ENCODE measurements at places on chromosomes 1 and 21.

DNA sequence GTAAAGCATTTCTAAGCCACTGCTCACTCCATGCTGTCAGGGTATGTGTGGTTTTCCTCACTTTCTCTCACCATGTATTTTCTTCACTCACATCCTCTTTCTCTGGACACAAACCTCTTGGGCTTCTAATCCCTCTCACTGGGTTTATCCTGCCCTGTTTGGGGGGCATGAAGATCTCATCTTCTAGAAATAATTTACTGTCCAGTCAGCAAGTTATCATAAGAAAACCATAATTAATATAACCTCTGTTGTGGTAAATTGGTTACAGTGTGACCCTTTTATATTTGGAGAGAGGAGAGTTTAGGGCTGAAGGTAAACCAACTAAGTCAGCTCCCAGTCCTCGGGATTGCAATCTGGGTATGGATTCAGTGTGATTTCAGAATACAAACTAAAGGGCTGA is 213.8 kb upstream of the PROX1 start:
- no peak for DNase-seq

- DNase-seq, result no peak
These were observed 13.9 kb downstream of the IL6R start for GRCh38 chr1:154418923-154419619.

DNA sequence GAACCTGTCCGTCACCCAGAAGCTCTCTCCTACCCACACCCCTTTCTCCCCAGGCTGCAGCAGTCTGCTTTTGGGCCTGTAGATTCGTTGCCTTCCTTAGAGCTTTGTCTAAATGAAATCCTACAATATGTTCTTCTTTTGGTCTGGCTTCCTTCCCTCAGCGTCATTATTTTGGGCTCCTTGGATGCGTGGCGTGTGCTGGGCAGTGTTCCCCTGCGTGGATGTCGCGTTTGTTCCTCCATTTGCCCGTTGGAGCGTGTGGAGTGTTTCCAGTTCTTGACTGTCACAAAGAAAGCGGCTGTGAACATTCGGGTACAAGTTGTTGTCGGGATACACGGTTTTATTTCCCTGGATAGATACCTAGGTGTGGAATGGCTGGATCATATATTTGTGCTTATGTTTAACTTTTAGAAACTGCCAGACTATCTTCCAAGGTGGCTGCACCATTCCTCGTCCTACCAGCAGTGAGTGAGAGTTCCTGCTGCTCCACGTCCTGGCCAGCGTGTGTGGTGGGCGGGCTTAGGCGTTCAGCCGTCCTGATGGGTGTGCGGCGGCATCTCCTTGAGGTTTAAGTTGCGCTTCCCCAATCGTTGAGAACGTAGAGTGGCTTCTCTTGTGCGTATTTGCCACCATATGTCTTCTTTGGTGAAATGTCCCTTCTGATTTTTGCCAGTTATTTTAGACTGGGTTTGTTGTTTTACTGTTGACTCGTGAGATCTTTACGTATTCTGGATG is 31.7 kb downstream of the SKI start:
- DNase-seq, result no peak

DNA sequence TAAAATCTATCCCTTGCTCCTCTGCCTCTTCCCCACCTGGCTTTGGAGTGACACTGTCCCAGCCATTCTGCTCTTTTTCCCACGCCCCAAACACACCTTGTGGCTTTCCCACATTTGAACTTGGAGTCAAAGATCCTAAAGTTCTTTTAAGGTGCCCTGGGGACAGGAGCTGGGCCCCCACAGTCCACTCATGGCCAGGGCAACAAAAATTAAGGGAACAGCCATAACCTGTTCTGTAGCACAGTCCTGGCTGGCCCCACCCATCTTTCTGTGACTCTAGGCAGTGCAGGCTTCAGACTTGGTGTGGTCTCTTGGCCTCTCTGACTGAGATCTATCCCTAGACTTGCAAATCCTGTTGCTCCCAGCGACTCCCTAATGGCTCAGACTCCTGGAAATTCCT is 143.0 kb upstream of the MAGI3 start:
- DNase-seq, result no peak

DNA sequence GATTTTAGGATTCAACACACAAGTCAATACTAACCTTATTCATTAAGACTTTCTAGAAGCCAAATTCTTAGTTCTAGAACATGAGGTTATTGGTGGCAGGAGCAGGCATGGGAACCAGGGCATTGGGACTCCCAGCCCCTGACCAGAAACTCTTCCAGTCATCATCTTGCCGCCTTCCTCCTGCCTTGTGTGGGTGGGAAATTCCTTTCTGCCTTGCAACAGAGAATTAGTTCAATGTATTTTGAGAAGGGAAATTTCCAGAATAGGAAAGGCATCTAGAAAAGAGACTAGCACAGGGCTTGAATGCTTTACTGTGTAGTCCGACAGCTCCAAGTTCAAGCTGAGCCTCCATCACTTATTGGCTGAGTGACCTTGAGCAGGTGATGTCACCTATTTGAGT is 8.7 kb downstream of the GRHL3 start:
- DNase-seq, result no peak

DNA sequence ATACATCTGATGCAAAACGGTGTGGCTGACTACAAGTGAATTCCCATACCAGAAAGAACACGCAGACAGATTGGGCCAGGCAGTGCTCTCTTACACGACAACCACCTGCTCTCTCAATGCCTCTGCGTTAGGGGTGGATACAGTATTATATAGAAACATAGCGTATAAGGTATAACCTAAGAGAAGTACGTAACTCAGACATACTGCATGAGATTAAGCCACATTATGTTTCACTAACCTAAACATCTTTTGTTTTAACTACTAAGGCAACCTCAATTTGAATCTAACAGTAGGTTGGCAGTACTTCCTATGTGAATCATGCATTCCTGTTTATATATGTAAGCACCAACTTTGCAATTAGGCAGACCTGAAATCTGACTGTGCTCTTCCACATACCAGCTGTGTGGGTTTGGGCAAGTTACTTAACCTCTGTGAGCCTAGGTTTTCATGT is 58.1 kb upstream of the COA6 start:
- no peak for DNase-seq

DNA sequence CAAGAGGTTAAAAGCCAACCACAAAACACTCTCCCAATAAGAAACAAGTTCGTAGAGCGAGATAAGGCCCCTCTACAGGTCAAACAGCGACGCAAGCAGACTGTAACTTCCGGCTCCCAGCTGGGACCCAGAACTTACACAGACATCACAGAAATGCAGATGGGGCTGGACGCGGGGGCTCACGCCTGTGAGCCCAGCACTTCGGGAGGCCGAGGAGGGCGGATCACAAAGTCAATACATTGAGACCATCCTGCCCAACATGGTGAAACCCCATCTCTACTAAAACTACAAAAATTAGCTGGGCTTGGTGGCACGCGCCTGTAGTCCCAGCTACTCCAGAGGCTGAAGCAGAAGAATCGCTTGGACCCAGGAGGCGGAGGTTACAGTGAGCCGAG is 11.1 kb downstream of the CCNL2 start:
- no peak for DNase-seq

Measured in T-helper 9 cell (primary cell).